ENCODE measurements at places on chromosomes 12 and 14.

DNA sequence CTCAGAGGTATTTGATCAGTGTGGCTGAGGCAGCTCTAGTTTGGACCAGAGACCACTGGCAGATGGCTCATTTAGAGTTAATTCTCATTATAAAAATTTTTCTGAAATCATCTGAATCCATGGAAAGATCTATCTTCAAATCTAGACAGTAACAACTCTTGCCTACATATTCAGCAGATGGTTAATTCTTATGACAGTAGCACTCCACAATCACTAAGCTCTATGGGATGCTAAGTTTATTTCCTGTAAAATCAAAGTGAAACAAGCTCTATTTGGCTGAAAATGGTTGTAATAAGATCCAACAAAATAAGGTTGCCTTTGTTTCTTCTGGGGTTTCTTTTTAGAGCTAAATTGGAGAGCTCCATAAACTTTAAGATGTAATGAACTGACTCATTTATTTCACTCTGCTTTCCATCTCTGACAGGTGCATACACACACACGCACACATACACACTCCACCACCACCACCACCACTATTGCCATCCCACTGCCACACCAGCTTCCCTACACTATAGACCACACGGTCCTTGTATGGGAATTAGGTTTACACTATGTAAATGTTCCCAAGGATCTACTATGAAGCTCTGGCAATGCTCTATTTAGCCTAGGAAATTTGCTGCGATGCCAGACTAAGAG, 293.1 kb downstream of the RPAP3 start:
- no peak for DNase-seq

DNA sequence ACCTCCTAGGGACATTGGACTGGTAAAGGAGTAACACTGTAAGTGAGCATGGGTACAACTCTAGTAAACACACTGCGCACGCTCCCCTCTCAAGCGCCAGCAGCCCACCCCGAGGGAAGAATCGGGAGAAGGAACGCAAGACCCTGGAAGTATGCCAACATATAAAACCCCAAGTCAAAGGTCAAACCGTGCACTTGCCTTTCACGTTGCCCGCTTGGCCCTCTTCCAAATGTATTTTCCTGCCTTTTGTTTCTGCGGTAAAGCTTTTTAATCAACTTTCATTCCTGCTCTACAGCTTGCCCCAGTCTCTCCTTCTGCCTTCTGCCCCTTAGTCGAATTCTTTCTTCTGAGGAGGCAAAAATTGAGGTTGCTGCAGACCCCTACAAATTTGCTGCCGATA, 17.6 kb upstream of the CHST11 start:
- DNase-seq, result no peak

DNA sequence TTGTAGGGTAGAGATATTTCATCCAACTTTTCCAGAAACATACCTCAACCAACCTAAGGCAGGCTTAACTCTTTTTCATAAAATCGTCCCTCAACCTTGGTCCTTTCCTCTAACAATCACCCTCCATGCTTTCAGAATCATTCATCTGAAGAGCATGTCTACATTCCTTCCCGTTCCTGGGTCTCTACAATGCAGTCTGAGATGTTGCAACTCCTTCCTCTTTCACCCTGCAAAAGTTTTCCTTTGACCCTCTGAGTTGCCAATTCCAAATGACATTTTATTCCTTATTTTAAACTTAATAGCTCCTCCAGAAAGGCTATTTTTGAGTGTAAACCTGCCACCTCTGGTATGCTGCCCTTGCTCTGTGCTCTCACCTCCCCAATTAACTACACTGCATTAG, 16.7 kb downstream of the SLC7A7 start:
- DNase-seq, result no peak

GRCh38 chr14:59847711-59848110, 22.9 kb downstream of the RTN1 start:
- DNase-seq, result no peak

DNA sequence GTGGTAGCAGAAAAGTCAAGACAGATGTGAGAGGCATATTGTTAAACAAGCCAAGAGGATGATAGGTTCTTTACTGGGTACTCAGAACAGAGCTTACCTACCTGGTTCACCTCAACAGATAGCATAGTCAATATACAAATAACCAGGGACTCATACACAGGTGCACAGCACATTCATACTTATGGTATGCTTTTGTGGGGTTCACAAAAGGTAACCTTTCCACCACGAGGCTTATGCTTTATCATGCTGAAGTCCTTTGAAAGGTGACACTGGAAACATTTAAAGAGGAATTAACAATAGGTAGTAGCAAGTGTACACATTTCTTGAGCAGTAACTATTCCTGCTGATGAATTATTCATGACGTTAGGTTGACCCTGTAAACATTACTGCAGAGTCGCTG, 42.2 kb upstream of the MBIP start:
- no peak for DNase-seq

GRCh38 chr14:75428230-75429104, 645 bp downstream of the JDP2 start:
- peak; percentile 66 for DNase-seq

- no peak for DNase-seq
Observed at GRCh38 chr12:111398530-111398929, 7.2 kb upstream of the SH2B3 start.

DNA sequence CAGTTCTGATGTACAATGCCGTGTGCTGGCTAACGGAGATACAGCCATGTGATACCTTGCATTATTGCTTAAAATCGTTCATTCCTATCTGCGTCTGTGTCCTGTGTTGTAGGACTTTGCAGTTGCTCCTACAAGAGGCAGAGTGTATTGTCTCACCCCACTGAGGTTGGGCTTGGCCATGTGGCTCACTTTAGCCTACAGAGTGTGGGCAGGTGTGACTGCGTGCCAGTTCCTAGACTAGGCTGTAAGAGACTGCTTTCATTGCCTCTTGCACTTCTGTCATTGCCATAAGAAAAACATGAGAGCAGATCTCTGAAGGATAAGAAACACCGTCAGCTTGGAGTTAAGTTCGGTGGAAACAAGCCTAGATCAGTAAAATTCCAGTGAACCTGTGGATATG, 197.7 kb upstream of the CRY1 start:
- DNase-seq, result no peak

- no peak for DNase-seq
Observed at GRCh38 chr14:72646861-72647528, 246.9 kb downstream of the DPF3 start.

- peak; percentile 51 for DNase-seq
Observed at GRCh38 chr14:55731881-55732498, 152.0 kb downstream of the KTN1 start.

DNA sequence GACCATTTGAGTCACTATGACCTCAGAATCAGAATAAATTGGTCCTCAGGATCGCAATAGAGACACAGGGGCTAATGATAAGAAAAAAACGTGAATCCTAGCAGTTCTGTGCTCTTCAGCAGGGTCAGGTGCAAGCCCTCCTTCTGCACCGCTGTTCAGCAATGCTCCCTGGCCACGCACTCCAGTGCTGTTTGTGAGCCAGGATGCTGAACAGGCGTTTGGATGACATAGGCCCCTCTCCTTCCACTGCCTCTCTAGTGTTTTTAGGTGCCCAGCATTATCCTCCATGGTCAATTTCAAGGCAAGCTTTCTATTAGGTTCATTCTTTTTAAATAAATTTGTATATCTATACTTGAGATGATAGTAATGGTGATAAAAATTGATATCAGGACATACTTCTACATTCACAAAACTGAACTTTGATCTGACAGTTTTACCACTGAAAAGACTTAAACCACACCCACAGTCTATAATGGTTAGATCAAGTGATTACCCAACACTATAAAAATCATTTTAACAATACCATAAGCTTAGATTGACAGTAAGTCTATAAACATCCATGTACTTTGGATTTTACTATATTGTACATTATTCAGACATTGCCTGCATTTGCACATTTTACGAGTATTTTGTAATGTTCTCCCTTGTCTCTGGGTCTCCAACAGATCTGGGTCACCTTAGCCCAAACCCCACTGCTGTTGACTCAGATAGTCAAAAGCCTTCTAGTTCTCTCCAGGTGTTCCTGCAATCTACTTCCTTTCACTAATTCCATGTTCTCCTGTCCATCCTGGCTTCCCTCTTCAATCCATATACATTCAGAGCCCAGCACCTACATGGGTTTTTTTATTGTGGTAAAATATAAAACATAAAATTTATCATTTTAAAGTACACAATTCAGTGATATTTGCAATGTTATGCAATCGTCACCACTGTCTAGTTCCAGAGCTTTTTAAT, 114.9 kb upstream of the COCH start:
- no peak for DNase-seq

DNA sequence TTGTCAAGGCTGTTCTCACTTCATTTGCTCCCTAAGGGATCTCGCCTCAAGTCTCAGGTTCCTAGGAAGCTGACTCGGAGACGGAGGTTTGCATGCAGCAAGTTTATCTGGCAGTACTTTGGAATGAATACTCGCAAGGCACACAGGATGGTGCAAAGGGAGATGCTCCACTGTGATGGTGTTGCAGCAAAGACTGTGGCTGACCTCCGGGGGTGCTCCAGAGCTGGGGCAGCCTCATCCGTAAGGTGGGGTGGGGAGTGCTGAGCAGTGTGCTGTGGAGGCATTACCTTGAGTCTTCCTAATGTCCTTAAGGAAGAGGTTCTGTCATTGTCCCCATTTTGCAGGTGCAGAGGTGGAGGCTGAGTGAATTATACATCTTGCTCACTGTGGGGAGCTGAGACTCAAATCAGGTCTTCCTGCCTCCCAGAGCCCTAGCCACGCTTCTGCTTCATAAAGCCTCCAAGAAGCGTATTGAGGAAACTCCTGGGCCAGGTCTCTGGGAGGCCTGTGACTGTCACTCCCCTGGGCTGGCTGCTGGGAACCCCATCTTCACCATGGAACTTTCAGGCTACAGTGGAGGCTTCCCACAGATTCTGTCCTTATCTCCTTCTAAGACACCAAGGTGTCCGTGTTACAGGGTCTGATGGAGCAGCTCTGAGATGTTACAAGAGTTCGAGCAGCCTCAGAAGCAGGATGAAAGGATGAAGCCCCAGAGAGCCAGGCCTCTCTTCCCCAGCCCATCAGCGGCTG, 39.5 kb downstream of the GALNT16 start:
- DNase-seq, result no peak

DNA sequence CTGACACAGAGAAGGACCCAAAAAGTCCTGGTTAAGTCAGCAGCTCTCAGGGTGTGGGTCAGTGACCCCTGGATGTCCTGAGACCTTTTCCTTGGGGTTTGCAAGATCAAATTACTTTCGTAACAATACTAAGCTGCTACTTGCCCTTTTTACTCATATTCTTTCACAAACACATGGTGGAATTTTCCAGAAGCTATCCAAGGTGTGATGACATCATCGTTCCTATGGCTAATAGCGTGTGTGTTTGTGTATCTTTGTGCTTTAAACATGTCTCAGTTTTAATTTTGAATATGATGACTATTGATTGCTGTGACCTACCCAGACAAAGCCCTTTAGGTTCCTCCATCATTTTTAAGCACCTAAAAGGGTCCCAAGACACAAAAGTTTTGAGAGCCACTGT, 176.2 kb downstream of the PHETA1 start:
- no peak for DNase-seq

- no peak for DNase-seq
Observed at GRCh38 chr14:50796390-50796789, 34.6 kb downstream of the NIN start.

- DNase-seq, result no peak
Observed at GRCh38 chr14:72706485-72706884, 187.4 kb downstream of the DPF3 start.

DNA sequence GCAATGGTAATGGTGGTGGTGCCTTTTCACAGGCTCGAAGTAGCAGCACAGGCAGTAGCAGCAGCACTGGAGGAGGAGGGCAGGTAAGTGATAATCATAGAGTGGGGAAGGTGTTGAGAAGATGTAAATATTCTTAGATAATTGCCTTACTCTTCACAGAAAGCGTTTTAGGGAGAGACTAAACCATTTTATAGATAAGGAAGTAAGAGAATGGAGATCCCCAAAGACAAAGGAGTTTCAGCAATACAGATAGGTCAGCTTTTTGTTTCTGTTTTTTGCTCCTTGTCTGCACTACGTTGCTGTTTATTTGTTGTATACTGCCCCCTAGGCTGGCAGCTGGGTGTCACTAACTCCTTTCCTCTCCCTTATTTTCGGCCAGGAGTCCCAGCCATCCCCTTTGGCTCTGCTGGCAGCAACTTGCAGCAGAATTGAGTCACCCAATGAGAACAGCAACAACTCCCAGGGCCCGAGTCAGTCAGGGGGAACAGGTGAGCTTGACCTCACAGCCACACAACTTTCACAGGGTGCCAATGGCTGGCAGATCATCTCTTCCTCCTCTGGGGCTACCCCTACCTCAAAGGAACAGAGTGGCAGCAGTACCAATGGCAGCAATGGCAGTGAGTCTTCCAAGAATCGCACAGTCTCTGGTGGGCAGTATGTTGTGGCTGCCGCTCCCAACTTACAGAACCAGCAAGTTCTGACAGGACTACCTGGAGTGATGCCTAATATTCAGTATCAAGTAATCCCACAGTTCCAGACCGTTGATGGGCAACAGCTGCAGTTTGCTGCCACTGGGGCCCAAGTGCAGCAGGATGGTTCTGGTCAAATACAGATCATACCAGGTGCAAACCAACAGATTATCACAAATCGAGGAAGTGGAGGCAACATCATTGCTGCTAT, 2.0 kb downstream of the SP1 start:
- DNase-seq, result peak; percentile 78

DNA sequence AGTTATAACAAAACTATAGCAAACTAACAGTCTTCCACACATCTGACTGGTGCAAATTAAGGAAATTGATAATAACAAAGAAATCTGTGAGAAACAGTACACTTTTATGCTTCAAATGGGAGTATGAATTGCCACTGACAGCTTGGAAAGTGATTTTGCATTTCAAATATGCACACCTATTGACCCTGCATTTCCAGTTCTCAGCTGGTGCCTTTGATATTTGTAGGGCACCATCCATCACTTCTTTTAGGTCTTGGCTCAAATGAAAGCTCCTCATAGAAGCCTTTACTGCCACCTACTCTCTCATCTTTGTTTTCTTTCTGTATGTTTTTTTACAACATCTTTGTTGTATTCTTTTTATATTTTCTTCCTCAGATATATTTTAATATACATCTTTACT, 125.1 kb downstream of the ST8SIA1 start:
- no peak for DNase-seq

Data from ureter (tissue), 1 donor.